CD4-positive, alpha-beta T cell treated with Interleukin-2 at 100 ng/mL for 4 hours (primary cell): ENCODE measurements at places on chromosomes 4 and X.

- DNase-seq = no peak
Observed at GRCh38 chr4:22607382-22607781, 85.4 kb upstream of the GBA3 start.

- no peak for DNase-seq
Observed at GRCh38 chr4:742096-742741, 36.6 kb downstream of the PCGF3 start.

DNA sequence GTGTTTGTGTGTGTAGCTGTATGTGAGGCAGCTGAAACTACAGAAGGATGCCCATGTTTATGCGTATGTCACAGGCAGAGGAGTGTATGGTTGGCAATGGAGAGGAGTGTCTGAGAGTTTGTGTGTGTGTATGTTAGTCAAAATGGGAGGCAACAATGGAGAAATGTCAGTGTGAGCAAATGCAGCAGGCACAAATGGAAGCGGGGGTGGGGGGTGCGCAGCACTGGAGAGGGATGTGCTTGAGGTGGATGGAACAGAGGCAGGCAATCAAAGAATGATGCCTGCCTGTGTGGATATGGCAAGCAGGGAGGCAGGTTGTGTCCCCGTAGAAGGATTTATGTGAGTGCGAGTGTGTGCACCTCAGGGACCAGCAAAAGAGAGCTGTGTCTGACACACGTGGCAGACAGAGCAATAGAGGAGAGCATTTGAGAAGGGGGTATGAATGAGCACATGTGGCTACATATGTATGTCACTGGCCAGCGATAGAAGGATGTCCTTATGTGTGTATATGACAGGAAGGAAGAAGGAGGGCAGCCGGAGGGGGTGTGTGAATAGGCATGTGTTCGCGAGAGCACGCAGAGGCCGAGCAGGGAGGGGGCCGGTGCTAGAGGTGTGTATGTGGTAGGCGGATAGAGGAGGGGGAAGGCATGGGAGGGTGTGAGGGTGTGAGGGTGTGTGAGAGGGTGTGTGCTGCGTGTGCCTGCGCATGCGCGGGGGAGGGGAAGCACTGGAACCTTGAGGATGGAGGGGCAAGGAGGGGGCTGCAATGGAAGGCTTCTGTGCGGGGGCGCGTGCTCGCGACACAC is 1.1 kb downstream of the PJA1 start:
- DNase-seq = peak; percentile 62

- no peak for DNase-seq
Observed at GRCh38 chr4:144750348-144750747, 104.4 kb downstream of the HHIP start.

GRCh38 chrX:136209016-136209738 is 42.0 kb downstream of the MAP7D3 start:
- DNase-seq = peak; percentile 55

- no peak for DNase-seq
Observed at GRCh38 chr4:26784207-26784865, 76.3 kb upstream of the STIM2 start.

GRCh38 chrX:80812176-80812575 is 2.5 kb upstream of the BRWD3 start:
- peak; percentile 50 for DNase-seq

- DNase-seq = no peak
Observed at GRCh38 chr4:147303873-147304229, 177.0 kb upstream of the EDNRA start.

DNA sequence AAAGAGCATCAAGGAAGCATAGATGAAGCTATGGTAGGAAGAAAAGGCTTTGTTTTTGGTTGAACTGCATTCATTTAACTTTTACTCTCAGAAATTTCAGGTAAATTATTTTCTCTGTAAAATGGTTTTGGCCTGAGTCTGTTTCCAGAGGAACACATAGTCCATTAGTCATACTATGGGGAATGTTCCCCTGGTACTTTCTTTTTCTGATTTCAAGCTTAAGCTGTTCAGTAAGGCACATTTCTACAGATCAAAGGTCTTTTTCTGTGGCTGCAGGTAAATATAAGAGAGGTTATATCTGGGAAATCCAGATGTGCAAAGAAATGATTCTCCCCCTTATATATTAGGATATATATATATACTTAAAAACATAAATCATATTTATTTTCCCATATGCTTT is 1744.4 kb upstream of the ADGRL3 start:
- DNase-seq = no peak

DNA sequence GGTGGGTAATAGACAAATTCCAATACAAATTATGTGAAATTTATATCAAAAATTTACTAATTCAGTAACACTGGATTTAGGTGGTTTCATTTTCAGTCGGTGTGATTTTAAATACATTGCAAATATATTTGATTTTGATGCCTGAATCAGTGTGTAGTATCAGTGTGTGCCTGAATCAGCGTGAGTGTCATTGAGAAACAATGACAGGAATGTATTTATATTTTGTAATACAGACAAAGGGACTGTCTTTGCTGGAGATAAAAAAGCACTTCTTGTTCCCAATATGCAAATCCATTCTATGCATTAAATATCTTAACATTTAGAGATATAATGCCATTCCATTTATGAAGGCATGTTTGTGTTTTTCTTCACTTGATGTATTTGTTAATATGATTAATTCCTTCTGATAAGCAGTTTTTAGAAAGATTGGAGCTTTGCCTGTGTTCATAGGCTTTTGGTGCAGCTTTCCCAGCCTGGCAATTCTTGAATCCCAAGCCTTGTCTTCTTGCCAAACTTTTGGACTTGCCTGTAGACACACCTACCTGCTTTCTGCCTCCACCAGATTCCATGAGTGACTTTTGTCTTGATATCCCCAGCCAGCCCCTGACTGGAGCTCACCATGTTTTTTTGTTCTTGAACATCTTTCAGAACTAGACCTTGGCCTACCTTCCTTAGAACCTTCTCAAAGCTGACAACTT is 243.8 kb downstream of the ADGRL3 start:
- DNase-seq = no peak

GRCh38 chr4:84924434-84924833 is 42.1 kb downstream of the WDFY3 start:
- no peak for DNase-seq

GRCh38 chrX:48996969-48997368 is 5.1 kb downstream of the GRIPAP1 start:
- DNase-seq = no peak

DNA sequence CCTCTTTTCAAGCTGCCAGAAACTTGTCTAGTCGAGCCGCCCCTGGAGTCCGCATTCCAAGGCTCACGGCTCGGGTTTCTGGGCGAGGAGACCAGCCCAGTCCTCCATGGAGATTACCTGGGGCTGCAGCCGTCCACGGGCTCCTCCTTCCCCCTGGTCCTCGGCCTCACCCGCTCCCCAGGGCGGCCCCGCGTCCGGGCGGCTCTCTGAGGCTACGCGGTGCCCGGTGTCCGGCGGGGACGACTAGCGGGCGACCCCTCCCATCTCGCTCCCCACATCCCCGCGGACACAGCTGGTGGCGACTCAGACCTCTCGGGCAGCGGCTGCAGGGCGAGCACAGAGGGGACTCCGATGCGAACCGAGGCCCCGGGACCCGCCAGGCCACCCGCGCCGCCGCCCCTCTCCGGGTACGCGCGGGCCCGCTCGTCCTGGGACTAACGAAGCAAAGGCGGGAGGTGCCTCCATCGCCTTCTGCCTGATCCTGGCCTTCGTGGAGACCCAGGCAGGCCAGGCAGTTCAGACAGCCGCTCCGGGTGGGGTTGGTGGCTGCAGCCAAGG is 159.4 kb downstream of the TRAM1L1 start:
- DNase-seq = no peak

GRCh38 chrX:154369449-154370299 is 4.8 kb downstream of the FLNA start:
- peak; percentile 85 for DNase-seq

- DNase-seq = no peak
Observed at GRCh38 chrX:155112171-155112570, 40.9 kb downstream of the BRCC3 start.

DNA sequence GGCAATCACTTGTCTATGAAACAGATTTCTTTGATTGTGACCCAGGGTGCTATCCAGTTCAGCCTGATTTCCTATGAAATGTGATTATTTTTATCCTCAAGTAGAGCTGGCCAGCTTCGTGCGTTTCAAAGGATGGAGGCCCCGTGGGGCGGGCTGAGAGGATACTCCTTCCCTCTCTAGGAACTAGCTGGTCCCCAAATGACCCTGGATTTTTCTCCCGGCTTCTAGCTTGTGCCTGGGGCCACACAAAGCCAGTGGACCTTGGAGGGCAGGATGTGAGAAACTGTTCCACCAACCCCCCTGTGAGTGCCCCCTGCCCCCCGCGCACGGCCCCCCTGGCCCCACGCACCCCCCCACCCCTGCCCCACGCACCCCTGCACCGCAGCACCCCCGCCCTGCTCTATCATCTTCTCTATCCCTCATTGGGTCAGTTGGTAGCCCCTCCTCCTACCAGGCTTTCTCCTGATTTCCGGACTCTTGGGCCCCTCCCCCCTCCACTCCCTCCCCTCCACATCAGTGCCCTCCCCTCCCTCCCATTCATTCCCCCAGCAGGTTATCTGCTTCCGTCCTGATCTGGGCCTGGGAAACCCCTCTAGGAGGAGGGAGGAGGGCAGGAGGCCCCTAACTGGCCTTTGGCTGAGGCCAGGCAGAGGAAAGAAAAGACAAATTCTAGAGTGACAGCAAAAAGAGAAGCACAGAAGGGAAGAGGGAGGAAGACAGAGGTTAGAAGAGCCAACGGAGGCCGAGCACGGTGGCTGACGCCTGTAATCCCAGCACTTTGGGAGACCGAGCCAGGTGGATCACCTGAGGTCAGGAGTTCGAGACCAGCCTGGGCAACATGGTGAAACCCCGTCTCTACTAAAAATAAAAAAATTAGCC is 3.3 kb downstream of the XPNPEP2 start:
- no peak for DNase-seq

DNA sequence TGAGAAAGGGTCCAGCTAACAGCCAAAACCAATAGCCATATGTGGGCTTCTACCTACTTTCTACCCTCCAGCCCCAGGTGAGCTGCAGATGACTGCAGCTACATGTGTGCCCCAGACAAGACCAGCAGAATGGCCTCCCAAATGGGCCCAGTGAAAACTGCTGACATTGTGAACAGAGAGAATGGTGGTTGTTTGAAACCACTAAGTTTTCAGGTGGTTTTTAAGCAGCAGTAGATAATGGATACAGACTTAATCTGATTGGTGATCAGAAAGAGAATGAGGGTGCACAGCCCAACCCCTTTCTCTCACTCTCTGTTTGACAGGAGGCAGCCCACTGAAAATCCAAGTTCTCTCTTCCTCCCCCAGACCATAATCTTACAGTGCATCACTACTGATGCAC is 42.5 kb upstream of the BBS12 start:
- no peak for DNase-seq

DNA sequence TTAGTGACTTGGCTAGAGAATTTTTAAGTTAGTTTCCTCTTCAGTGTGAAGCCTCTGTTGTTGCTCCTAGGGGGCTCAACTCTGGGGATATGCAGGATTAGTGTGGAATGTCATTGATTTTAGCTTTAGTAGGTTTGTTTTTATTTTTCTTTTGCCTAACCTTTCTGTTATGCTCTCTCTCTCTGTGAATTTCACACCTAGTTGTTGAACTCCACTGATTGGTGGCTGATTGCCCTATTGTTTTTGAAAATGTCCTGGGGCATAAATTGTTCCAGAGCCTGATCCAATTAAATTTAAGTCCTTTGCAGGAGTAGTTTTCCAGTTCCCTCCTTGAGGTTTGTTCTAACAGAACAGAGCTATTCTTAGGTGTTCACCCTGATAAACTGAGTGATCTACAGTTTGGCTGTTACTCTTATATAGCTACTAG is 393.3 kb upstream of the CTSO start:
- no peak for DNase-seq

DNA sequence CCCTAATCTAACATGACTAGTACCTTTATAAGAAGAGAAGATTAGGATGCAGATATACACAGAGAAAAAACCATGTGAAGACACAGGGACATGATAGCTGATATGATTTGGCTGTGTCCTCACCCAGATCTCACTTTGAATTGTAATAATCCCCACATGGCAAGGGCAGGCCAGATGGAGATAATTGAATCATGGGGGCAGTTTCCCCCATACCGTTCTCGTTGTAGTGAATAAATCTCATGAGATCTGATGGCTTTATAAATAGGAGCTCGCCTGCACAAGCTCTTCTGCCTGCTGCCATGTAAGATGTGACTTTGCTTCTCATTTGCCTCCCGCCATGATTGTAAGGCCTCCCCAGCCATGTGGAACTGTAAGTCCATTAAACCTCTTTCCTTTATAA is 364.3 kb downstream of the FBXW7 start:
- DNase-seq = no peak

GRCh38 chrX:51922561-51922960 is 29.1 kb downstream of the MAGED1 start:
- no peak for DNase-seq

GRCh38 chr4:18075823-18076433 is 54.4 kb upstream of the LCORL start:
- DNase-seq = peak; percentile 8

DNA sequence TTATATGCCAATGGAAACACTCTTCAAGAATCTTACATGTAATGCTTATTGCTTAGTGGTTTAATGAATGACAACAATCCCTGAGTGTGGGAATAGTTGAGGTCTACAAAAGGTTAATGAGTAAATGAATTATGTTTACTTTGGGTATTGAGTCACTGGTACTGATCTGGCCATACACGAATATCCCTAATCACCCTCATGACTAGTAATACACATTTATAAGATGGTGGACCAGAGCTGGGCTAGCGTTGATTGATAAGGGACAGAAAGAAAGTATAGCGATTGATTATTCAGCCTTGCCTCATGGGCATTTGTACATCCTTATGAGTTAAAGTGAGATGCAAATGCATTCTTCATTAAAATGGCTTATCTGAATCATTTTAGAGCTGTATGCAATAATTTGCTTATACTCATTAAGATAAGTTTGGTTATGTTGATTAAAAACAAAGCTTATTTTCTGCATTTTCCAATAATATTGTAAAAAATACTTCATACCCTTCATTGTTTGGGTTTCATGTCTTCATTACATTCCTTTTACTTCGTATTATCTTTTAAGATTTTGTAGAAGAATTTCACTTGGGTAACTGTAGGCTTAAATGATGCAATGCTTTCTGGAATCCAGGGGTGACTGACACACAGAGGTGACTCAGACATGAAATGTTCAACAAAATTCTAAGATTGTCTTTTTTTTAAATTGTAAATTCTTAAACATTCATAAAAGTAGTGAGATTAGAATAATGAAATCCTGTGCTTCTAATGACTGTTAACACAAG is 47.4 kb downstream of the FGF2 start:
- DNase-seq = no peak

DNA sequence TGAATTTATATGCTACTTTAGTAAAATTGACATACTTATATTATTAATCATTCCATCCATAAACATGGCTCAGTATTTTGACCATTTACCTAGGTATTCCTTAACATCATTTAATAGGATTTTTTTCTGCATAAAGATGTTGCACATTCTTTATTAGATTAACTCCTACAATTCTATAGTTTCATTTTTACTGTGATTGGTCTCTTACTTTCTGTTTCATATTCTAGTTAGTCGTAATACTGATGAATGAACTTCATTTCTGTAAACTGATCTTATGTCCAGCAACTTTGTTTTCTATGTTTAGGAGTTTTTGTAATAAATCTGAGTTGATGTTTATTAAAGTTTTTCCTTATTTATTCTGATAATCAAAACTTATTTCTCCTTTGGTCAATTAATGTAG is 278.2 kb upstream of the CXXC4 start:
- no peak for DNase-seq
